Ascending aorta (tissue), 2 donors: ENCODE measurements at places on chromosomes 7 and 10. TPM values are rescaled to one million over a fixed set of nuclear protein-coding genes. Genes with fewer than 3 reads are reported as not detected.

GRCh38 chr10:124354411-124355382, 64.0 kb downstream of the OAT start:
- no peaks in the 10 kb centered on the region for H3K27me3 ChIP-seq
- H3K4me1 ChIP-seq: no peaks in the 10 kb centered on the region
- DNase-seq: peak; percentile 76
- H3K4me3 ChIP-seq: peak overlapping the region; percentile 39

The PLEKHS1 gene
- not detected for total RNA-seq

DNA sequence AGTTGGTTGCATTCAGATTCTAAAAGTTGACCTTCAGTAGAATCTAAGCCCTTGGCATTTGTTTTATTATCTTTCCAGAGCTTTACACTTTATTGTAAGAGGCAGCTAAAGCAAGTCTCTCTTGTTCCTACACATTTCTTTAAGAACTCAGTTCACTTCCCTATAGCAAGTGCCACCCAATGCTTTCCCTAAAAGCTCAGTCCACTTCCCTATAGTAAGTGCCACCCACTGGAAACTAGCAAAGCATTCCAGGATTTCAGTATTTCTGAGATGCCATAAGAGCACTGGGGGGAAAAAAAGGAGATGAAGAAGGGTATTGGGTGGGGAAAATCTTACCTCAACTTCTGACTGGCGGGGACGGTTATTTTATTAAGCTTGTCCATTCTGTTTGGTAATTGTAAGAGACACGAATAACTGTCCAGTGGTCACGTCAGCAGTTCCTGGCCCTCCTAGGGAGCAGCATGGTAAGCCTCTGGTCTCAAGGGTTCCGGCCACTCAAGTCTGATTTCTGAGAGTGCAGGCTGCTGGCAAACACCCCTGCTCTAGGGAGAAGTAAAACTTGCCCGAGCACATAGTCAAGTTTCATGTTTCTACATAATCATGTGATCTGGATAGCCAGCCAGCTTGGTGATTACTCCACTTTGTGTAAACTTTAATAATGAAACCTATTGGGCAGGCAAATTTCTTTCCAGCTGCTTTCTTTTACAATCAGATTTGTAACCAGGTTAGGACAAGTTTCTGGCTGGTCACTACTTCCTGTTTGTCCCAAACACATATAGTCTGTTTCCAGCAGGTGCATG, at the start of gene BLNK:
Gene BLNK (minus strand): TSS at position 554 of the 800 bp plus-strand sequence. CDS start 171 bp downstream, at position 383.
- H3K27ac ChIP-seq: peak within 1 kb of the TSS; percentile 79
- H3K27me3 ChIP-seq: no peaks in the 10 kb centered on the region
- DNase-seq: peak; percentile 88
- peak within 1 kb of the TSS; percentile 2 for H3K4me3 ChIP-seq

DNA sequence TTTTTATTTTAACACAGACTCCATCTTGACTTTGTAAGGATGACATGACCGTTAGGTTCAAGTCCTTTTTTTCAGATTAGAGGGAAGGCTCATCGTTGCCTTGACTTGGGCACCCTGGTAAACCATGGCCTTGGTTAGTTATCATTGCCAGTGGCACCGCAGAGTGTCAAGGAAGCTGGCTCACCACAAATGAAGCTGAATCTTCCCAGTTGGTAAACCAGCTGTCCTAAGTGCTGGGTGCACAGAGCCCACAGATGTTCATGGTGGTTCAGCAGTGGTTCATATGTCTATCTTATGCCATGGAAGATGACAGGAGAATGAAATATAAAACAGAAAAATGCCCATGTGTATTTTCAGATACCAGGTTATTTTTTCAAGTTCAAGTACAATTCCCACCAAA, 273.6 kb downstream of the PLXDC2 start:
- H3K27me3 ChIP-seq: no peaks in the 10 kb centered on the region
- no peaks in the 10 kb centered on the region for H3K36me3 ChIP-seq
- no peaks in the 10 kb centered on the region for H3K4me1 ChIP-seq
- DNase-seq: no peak
- H3K4me3 ChIP-seq: no peak overlapping the region
- no peak overlapping the region for H3K27ac ChIP-seq

- peaks cover 30% of the 10 kb centered on the region for H3K4me1 ChIP-seq
- no peaks in the 10 kb centered on the region for H3K27me3 ChIP-seq
- H3K4me3 ChIP-seq: no peak overlapping the region
- DNase-seq: no peak
- H3K27ac ChIP-seq: peak overlapping the region; percentile 29
Observed at GRCh38 chr10:63237396-63237795, 104.3 kb downstream of the NRBF2 start.

GRCh38 chr10:22251751-22252223, 34.0 kb upstream of the EBLN1 start:
- H3K27ac ChIP-seq: peak overlapping the region; percentile 98
- no peaks in the 10 kb centered on the region for H3K4me1 ChIP-seq

- DNase-seq: no peak
- H3K4me3 ChIP-seq: no peak overlapping the region
- H3K36me3 ChIP-seq: no peaks in the 10 kb centered on the region
- H3K27ac ChIP-seq: peak overlapping the region; percentile 52
- H3K4me1 ChIP-seq: peaks cover 14% of the 10 kb centered on the region
Observed at GRCh38 chr10:84348447-84348846, 20.1 kb downstream of the CCSER2 start.

GRCh38 chr7:80428161-80429054, 83.5 kb downstream of the GNAT3 start:
- no peak overlapping the region for H3K4me3 ChIP-seq
- H3K27ac ChIP-seq: no peak overlapping the region
- H3K36me3 ChIP-seq: no peaks in the 10 kb centered on the region
- no peak for DNase-seq
- no peaks in the 10 kb centered on the region for H3K4me1 ChIP-seq

- H3K36me3 ChIP-seq: no peaks in the 10 kb centered on the region
- no peak overlapping the region for H3K27ac ChIP-seq
- no peaks in the 10 kb centered on the region for H3K27me3 ChIP-seq
Observed at GRCh38 chr7:84226759-84227158, 32.2 kb upstream of the SEMA3A start.

DNA sequence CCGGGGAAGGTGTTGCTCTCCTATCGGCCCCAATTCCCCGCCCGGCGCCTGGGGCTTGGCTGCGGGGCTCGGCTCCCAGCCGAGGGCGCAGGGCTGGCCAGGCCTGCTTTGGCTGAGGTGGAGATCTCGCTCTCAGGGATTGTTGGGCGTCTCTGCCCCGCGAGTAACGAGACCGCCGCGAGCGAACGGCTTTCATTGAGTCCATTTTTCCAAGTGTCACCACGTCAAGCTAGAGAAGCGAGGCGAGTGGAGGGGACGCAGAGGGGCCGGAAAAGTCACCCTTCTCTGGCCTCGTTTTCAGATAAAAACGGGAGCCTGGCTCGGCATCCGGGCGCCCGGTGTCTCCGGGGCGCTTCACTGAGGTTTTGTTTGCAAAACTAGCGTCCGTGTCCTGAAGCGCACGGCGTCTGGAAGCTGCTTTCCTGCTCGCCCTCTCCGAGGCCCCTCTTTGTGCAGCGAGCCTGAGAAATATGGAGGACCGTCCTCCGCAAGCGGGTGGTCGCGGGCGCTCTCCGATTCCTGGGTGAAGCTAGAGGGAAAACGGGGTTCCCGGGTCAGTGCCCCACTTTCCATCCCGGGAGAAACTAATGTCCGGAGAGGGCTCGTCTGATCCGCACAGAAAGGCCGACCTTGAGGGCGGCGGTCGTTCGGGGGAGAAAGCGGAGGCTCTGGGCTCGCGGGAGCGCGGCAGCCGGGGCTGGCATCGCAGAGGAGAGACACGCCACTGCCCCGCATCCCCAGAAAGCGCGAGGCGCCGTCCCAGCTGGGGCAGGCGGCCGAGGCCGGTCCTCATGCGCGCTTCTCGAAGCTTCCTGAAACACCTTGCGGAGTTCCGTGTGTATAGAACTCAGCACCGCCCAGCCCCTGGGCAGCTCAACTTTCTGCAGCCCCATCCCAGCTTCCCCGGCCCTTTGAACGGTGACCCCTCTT, 3.5 kb upstream of the EN2 start:
- H3K27me3 ChIP-seq: peaks cover 33% of the 10 kb centered on the region
- DNase-seq: no peak
- no peak overlapping the region for H3K27ac ChIP-seq
- H3K4me1 ChIP-seq: peaks cover 17% of the 10 kb centered on the region

DNA sequence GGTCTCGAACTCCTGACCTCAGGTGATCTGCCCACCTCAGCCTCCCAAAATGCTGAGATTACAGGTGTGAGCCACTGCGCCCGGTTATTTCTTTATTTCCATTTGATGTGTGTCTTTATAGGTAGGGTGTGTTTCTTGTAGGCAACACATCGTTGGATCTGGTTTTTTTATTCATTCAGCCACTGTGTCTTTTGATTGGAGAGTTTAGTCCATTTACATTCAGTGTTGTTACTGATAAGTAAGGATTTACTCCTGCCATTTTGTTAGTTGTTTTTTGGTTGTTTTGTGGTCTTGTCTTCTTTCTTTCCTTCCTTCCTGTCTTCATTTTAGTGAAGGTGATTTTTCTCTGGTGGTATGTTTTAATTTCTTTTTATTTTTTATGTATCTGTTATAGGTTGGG, 16.9 kb downstream of the TMEM248 start:
- H3K4me3 ChIP-seq: no peak overlapping the region
- peaks cover 10% of the 10 kb centered on the region for H3K36me3 ChIP-seq
- no peak for DNase-seq
- peaks cover 9% of the 10 kb centered on the region for H3K4me1 ChIP-seq
- no peaks in the 10 kb centered on the region for H3K27me3 ChIP-seq
- H3K27ac ChIP-seq: peak overlapping the region; percentile 26

DNA sequence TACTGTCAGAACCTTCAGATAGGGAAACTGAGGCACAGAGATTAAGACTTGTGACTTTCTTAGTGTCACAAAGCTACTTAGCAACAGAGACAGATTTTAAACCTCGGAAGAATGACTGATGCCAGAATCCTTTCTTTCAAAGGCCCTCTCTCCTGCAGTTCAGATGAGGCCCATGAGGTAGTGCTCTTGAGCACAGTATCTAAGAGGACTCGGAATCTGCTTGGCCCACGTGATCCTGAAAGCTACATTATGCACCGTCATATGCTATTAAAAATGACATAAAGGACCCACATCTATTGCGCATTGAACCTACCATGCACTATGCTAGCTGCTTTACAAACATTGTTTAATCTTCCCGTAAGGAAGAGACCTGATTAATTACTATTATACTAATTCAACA, 355.9 kb downstream of the SFMBT2 start:
- H3K36me3 ChIP-seq: no peaks in the 10 kb centered on the region
- H3K4me3 ChIP-seq: no peak overlapping the region
- no peak for DNase-seq
- H3K27ac ChIP-seq: no peak overlapping the region

The GCK gene
- total RNA-seq: 2.7 TPM

DNA sequence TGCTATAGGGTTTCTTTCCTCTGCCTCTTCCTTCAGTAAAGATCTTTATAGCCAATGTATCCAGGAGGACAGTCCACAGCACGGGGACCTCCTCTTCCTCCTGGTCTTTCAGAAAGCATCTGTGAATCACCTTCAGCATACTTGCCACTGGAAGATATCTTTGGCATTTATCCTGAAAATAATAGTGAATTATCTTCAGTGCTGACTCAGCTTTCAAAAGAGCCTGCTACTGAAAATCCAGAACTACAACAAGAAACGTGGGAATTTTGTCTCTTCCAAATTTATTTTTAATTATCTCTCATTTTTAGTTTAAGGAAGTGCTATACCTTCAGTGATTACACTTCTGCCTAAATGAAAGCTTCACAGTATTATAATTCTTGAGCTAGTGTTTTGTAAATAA, 7.6 kb upstream of the UNC5B start:
- H3K36me3 ChIP-seq: no peaks in the 10 kb centered on the region
- no peak for DNase-seq
- no peak overlapping the region for H3K27ac ChIP-seq
- H3K4me3 ChIP-seq: no peak overlapping the region
- H3K27me3 ChIP-seq: no peaks in the 10 kb centered on the region

DNA sequence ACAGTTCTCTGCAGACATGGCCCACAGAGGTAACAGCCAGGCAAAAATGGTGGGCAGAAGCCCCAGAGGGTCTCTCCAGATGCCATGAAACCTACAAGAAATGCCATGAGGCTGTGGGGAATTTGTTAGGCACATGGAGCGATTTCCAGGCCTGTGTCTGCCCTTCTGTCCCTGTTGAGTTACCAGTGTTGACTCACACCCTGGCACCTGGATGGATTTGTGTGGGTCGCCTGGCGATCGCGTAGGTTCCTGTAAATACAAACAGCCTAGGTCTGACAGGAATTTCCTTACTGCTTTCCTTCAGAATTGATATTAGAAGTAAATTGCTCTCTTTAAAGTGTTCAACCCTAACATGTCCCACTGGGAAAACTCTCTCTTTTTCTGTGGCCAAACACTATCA, 164.9 kb upstream of the EEPD1 start:
- DNase-seq: peak; percentile 73
- H3K36me3 ChIP-seq: no peaks in the 10 kb centered on the region
- peaks cover 15% of the 10 kb centered on the region for H3K4me1 ChIP-seq
- H3K27ac ChIP-seq: peak overlapping the region; percentile 73
- no peaks in the 10 kb centered on the region for H3K27me3 ChIP-seq

- no peak for DNase-seq
- no peaks in the 10 kb centered on the region for H3K36me3 ChIP-seq
- H3K4me1 ChIP-seq: no peaks in the 10 kb centered on the region
- no peaks in the 10 kb centered on the region for H3K27me3 ChIP-seq
Observed at GRCh38 chr10:7686351-7687171, 16.6 kb upstream of the ITIH2 start.

The ASB4 gene
- total RNA-seq: 0.11 TPM

DNA sequence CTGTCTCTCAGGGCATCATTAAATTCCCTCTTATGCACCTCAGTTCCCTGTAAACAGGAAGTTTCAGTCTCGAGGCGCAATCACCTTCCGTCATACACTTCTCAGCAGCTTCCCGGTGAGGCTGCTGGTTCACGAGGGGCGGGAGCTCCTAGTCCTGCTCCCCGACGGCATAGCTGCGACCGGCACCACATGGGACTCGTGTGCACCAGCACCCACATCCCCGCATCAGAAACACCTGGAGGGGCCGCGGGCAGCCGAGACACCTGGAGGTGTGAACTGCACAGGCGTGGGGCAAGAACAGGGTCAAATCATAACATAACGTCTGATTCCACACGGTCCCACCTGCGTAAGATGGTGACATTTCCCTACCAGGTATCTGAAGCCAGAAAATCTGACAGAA, 52.7 kb downstream of the DIP2C start:
- no peak overlapping the region for H3K4me3 ChIP-seq
- no peak for DNase-seq
- H3K27me3 ChIP-seq: no peaks in the 10 kb centered on the region
- H3K36me3 ChIP-seq: no peaks in the 10 kb centered on the region
- H3K4me1 ChIP-seq: peaks cover 6% of the 10 kb centered on the region

DNA sequence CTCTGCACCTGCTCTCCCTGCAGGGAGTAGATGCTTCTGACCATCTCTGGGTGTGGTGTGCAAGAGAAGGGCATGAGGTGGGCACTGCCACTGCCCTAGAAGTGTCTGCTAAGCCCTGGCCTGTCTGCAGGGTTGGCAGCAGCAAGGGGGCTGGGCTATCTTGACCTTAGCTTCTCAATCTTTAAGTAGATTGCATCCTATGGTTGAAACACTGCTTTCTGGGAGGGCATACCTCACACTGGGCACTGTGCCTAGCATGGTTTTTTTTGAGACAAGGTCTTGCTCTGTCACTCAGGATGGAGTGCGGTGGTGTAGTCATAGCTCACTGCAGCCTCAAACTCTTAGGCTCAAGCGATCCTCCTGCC, 54.9 kb downstream of the CLIP2 start:
- H3K4me3 ChIP-seq: no peak overlapping the region
- H3K36me3 ChIP-seq: peaks cover 24% of the 10 kb centered on the region
- H3K27ac ChIP-seq: no peak overlapping the region
